ENCODE measurements at places on chromosomes 4 and X. TPM values are rescaled to one million over a fixed set of nuclear protein-coding genes. Genes with fewer than 3 reads are reported as not detected.

DNA sequence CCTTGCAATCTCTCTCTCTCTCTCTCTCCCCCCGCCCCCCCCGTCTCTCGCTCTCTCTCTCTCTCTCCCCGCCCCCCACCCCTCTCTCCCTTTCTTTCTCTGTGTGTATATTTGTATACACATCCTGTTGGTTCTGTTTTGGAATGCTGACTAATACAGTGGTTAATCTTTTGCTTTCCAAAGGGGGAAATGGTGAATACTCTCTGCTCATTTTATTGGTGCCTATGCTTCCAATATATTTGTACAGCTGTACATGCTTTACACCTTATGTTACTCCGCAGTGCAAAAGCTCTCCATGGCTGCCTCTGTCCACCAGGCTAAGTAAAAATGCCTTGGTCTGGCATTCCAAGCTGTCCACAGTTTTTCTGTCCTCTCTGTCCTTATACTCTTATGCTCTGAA, 158.8 kb downstream of the RBMX2 start:
- DNase-seq = no peak

The CISD2 gene
- 60.2 TPM for total RNA-seq

The DUSP21 gene
- not detected for total RNA-seq

DNA sequence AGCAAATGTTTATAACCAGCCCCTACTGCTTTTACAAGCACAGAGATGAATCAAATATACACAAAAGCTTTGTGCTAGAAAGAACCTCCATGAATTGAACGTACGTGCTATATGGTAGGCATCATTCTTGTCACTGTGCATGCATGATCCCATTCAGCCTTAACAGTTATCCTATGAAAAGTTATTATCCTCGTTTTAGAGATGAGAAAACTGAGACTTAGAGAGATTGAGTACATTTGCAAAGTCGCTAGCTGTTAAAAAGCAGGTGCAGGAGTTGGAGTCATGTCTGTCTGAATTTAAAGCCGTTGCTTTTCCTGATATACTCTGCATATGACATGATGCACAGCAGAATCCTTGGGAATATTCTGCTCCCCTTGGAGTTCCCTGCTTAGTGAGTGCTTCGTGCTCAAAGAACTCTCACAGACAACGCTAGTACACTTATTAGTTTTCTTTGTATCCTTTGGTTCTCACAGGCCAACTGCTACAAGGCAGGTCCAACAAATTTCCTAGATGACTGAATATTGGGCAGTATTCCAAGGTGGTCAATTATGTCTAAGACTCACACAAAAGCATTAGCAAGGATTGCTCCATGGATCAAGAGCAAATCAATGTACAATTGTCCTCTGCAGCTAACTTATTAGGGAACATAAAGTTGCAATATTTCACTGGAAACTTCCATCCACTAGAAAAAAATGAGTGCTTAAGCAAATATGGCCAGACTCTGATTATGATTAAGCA, 42.8 kb upstream of the TRIM2 start:
- no peak for DNase-seq

- DNase-seq = no peak
These were observed at the start of gene UGT2B11 for GRCh38 chr4:69214716-69215115. Gene UGT2B11, minus strand, starts transcription at chr4:69214748. Its CDS starts 26 bp downstream, at chr4:69214722.

- DNase-seq = no peak
These were observed 57.7 kb upstream of the SLC7A11 start for GRCh38 chr4:138299881-138300280.

DNA sequence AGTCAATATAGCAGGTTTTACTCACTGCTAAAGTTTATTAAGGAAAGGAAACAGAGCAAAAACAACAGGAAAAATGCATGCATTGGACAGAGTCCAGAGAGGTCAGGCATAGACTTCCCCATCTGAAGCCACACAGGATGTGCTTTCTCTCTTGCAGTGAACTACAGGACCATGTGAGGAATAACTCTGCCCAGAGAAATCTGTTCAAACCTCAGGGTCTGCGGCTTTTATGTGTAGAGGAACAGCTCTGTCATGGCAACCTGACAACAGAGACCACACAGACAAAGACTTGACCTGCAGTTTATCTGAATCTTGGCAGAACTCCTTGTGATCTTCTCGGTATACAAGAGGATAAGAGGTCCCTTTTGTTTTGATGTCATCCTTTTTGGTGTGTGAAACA, 46.3 kb upstream of the LONRF3 start:
- no peak for DNase-seq

- DNase-seq = no peak
These were observed 408.2 kb downstream of the BCOR start for GRCh38 chrX:39689376-39690104.

DNA sequence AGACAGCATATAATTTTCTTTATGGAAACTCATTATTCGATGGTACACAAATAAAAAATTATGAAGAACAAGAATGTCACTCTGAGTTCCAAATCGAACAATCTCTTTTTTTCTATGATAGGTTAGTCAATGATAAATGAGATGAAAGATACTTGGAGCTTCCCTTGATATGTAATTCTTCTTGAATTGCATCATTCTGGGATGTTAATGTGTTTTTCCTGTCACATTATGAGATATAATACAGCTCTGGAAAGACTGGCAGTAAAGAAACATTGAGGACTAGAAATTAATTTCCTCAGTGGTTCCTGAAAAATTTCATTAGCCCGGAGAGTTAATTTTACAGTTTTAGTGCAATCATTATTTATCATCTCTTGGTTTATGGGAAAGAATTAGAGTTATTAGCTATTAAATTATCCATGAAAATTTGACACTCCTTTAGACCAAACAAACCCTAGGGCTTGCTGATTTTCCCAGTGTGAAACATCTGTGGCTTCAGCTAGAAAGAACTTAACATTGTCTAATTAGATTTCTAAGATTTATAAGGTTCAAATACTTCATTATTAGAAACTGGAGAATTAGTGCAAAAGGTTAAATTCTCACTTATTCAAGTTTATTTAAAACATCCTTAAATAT, 1546.6 kb upstream of the TENM3 start:
- DNase-seq = no peak

- DNase-seq = peak; percentile 60
These were observed 20.9 kb upstream of the MTM1 start for GRCh38 chrX:150547375-150548115.

GRCh38 chr4:100569196-100569595, 51.4 kb upstream of the EMCN start:
- no peak for DNase-seq

- peak; percentile 19 for DNase-seq
These were observed 40.0 kb downstream of the SEPTIN11 start for GRCh38 chr4:76989391-76990061.

The SLC6A14 gene
- total RNA-seq = 0.13 TPM

DNA sequence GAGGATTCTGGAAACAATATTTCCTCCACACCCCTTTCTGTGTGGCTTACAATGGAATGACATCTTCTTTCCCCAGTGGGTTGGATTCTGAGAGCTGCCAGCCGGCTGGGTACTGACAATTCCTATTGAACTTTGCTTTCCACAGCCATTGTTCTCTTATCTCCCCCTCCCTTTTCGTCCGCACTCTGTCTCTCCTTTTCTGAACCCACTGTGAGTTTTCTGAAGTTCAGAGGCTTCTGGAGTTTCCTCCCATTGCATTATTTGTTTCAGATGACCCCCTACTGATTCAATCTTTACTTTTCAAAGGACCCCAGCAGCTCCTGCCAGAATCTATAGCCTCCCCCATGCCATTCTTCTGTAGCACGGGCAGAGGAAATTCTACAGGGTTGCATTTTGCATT, 10.4 kb downstream of the SMPX start:
- DNase-seq = no peak

The MAGEB10 gene
- not detected for total RNA-seq

GRCh38 chr4:56215901-56216300, 171.4 kb downstream of the AASDH start:
- peak; percentile 90 for DNase-seq

GRCh38 chrX:97672608-97673007, 788.9 kb downstream of the RPA4 start:
- DNase-seq = no peak

- DNase-seq = peak; percentile 38
These were observed 893 bp downstream of the RLIM start for GRCh38 chrX:74613370-74614092.

- peak; percentile 5 for DNase-seq
These were observed 11.2 kb downstream of the SLC25A6 start for GRCh38 chrX:1380672-1381233.

DNA sequence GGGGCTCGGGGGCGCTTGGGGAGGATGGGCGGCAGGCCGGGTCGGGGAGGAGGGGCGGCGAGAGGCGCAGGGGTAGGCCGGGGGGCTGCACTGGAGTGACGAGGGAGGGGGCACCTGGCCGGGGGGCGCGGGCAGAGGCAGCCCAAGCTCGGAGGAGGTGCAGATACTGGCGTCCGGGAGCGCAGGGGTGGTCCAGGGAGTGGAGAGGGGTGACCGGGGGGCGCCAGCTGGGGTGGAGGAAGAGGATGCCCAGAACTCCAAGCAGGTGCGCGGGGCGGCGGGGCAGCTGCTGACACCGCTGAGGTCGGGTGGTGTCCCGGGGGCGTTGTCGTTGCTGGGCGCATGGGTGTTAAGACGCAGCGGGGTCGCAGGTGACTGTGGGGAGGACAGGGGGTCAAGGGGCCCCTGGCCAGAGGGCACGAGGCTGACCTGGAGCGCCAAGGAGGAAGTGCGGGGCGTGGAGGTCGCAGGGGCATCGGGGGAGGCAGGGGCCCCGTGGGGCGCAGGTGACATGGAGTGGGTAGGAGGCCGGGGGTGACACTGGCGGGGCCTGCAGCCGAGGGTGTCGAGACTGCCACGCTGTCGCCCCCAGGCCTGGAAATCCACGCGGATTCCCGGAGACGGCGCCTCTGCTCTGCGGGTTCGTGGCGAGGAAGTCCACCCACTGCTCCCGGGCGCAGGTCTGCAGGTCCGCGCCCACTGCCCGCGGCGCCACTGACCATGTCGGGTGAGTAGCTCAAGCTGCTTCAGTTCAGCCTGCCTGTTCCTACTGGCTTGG, 928 bp downstream of the GYG2 start:
- DNase-seq = no peak

DNA sequence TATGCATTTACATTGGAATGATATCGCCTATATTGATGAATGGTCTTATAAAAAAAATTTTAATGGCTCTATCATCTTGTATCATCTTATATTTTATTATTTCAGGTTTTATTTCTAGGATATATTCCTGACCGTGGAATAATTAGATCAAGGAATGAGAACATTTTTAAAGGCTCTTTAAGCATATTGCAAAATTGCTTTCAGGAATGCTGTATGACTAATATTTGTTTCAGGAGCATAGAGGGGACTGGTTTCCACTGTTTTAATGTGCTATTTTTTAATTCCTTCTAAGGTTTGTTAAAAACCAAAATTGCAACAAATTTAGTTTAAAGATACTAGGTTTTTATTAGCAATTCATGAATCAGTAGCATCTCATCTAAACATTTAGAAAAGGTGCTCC, 120.2 kb downstream of the BMPR1B start:
- DNase-seq = no peak
